ENCODE measurements at places on chromosomes 3 and 15. TPM values are rescaled to one million over a fixed set of nuclear protein-coding genes. Genes with fewer than 3 reads are reported as not detected.

- no peak for DNase-seq
Measured at GRCh38 chr15:50909010-50909317, 481 bp downstream of the AP4E1 start.

GOLGA8G gene
- total RNA-seq, result not detected

CD80 gene
- total RNA-seq, result not detected

HOMER2 gene
- 22.1 TPM for total RNA-seq

DNA sequence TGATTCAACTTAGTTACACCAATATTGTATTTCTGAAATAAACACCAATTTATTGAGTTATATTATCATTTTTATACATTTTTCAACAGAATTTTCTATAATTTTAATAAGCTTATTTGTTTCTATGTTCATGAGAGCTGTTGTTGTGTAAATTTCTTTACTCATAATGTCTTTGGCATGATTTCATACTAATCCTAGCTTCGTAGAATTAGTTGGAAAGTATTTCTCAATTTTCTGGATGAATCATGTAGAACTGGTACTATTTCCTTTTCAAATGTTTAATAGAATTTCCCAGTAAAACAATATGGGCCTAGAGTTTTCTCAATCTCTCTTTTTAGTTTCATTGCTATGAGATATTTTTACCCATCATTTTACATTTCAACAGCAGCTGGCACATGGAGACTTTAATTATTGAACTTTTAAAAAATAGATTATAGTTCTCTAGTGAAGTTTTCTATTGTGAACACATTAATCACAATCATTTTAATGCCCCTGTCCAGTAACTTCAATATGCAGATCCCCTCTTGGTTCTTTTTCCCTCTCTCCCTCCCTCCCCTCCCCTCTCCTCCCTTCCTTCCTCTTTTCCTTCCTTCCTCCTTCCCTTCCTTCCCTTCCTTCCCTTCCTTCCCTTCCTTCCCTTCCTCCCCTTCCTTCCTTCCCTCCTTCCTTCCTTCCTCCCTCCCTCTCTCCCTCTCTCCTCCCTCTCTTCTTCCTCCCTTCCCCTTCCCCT lies 1357.1 kb downstream of the ZPLD1 start:
- no peak for DNase-seq
